ENCODE measurements at places on chromosomes 12 and 14.

DNA sequence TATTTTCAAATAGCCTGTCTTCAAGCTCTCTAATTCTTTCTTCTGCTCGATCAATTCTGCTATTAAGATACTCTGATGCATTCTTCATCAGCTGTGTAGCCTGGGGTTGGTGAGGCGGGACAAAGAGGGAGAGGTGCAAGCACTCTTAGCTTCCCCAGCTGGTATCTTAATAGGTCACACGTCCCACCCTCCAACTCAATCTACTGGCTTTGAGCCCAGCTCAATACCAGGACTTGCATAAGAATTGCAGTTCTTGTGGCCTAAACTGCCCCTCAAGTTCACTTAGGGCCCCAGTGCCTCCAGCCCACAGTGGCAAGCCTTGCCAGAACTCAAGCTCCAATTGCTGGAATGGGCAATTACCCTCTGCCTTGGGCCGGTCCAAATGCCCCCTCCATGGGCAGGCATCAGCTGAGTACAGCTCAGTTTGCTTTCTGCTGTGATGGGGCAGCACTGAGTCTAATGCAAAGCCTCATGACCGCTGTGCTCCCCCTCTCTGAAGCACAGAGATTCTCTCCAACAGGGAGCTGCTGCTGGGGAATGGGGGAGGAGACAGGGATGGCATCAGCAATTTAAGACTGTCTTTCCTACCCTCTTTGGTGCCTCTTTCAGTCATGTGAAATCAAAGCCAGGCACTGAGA is 5.6 kb upstream of the SPATA7 start:
- no peak for DNase-seq

DNA sequence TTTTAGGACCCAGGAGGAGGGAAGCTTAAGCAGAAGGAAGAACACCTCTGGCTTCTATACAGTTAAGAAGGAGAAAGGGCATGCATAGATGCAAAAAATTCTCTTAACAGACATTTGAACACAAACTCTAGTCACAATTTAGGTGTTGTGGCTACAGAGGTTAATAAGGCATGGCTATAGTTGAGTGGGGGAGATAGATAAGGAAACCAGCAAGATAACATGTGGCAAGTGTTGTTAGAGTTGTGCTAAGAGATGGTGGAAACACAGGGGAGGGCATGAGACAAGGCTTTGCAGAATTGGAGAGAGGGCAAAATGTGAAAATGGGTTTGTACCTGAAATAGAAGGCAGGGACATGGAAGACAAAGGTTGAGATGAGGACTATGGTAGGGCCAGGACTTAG is 88.9 kb downstream of the MSRB3 start:
- no peak for DNase-seq

GRCh38 chr12:29612912-29613311 is 115.4 kb upstream of the OVCH1 start:
- no peak for DNase-seq

GRCh38 chr14:95361373-95362137 is 41.8 kb upstream of the CLMN start:
- no peak for DNase-seq

DNA sequence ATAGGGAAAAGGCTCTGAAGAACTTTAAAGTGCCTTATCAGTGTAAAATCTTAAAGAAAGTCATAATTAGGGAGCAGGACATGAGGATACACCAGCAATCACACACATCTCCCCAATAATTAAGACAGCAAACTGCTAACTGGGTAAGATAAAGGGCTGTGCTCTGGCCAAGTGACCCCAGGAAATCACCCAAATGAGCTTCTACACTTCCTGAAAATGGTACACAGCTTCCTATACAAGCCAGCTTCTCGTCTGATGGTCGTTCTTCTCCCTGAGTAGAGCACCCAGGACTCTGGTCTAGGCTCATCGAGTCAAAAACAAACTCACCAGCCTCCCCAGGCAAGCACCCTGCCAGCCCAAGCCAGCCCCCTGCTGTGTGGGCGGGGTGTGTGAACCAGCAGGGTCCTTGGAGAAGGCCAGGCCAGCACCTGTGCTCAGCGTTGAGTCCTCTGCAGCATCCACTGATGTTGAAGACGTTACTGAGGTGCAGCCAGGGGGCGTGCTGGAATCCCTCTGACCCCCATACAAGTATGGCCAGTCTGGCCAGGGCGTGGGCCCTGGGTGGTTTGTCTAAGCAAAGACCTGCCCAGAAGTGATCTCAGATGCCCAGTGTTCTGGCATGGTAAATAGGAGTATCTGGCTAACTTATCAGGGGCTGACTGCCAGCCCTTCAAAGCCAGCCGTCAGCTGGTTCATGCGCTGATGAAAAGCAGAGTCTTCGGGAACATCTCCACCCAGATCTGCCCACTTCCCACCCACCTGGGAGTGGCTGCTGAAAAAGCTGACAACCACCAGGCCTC is 41.4 kb downstream of the ACTN1 start:
- no peak for DNase-seq

Measured in suprapubic skin (tissue), 4 donors.